ENCODE measurements at places on chromosomes 5 and 9.
A peak's percentile ranks its signal among the peaks of the same experiment; 100 is the strongest.

- no peak for DNase-seq
Measured at GRCh38 chr5:126664586-126664985, 63.8 kb downstream of the PHAX start.

GRCh38 chr5:174503461-174504265 lies 220.7 kb upstream of the MSX2 start:
- DNase-seq, result no peak

DNA sequence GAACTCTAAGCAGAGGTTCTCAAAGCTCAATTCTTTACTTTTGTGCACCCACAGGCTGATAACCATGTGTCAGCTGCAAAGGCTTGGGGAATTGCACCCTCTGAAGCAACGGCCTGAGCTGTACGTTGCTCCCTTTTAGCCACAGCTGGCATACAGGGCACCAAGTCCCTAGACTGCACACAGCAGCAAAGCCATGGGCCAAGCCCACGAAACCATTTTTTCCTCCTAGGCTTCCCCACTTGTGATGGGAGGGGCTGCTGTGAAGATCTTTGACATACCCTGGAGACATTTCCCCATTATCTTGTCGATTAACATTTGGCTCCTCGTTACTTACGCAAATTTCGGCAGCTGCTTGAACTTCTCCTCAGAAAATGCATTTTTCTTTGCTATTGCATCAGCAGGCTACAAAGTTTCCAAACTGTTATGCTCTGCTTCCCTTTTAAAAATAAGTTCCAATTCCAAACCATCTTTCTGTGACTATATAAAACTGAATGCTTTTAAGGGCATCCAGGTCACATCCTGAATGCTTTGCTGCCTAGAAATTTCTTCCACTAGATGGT lies 23.0 kb downstream of the KIAA0825 start:
- no peak for DNase-seq

DNA sequence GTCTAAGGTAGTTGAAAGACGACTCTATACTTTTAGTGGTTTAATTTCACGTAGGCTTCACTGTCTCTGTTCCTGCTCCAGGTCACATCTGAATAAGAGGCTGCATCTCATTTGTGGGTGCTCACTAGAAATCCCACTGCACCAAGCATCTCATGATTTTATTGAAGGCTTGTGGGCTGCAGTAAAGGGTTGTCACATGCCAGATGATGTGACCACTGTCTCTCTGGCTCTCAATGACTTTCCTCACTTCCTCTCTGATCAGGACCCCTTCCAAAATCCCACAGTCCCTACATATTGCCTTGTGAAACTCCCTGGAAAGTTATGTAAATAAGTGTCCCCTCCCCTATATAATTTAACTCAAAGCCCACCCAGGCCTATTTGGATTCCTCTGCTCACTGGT lies 8.9 kb upstream of the ZCCHC10 start:
- DNase-seq, result peak; percentile 2

DNA sequence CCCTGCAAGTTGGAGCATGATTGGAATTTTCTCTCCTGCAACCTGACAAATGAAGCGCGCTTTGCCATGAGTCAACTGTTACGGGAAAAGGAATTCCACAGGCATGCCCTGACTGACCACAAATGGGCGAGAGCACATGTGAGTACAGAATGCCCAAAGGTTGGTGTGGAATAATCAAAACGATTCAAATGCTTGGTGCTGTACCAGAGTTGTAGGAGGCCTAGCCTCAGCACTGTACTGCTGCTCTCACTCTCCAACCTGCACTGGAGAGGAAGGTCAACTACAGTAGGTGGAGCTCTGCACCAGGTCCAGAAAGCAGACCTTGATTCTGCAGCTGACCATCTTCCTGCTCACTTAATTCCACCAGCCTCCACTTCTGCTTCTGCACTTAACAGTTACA lies 406.9 kb upstream of the ACTBL2 start:
- DNase-seq, result no peak

- DNase-seq, result no peak
Measured at GRCh38 chr5:120823328-120823727, 359.2 kb downstream of the PRR16 start.

DNA sequence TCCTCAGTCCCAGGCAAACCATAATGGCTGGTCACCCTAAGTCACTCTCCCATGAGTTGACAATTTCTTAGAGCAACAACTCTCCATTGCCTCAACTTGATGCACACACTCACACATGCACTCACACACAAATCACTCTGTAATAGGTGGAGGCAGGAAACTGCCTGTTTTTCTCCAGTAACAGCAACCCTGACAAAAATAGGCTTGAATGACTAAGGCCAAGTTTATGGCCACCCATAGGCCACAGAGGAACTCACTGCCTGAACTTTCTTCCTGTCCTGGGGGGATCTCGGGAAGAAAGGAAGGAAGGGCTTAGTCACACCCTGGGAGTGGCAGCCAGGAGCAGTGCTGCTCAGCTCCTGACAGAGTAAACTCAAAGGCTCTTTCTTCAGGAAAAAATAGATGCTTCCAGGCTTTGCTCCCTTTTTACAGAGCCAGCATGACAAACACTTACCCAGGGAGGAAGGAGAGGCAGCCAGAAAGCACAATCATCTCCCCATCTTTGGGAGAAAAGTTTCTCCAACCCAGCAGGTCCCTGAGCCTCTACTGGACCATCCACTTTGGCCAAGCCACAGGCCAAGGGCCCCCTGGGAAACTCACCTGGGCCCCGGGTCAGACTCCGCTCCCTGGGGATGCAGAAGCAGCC lies 368 bp downstream of the SH3TC2 start:
- no peak for DNase-seq
